Urothelium cell line (cell line): ENCODE measurements at places on chromosomes 1 and 21.

DNA sequence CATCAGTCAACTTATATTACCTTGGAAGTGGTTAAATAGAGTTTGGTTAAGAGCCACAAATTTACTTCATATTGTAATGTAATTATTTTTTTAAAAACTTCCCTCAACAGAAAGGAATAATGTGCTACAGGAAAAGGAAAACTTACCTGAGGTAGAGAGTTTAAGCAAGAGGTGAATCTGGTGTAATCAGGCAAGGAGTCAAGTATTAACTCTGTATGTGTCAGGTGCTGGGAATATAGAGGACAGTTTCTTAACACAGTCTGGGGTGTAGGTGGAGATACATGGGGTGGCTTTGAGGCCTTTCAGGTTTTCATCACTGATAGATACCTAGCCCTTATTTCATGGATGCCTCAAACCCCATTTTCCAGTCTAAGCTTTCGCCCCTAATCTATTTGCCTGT is 25.9 kb upstream of the MYOCOS start:
- no peak for DNase-seq

DNA sequence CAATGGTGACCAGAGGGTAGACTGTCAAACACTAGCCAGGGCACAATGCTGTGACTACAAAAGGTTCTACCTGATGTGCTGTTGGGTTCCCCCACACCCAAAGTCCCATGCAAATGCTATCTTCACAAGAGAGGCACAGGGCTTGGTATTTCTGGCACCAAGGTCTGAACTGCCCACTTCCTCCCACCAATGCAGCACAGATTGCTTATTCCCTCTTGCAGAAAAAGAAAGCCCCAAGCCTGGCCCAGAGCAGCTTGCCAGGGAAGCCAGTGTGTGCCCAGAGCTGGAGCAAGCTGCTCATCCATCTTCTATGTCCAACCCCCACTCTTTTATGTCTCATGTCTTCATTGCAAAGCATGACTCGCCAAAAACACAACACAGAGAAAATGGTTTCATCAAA is 149.4 kb upstream of the CAMK1G start:
- DNase-seq = no peak

DNA sequence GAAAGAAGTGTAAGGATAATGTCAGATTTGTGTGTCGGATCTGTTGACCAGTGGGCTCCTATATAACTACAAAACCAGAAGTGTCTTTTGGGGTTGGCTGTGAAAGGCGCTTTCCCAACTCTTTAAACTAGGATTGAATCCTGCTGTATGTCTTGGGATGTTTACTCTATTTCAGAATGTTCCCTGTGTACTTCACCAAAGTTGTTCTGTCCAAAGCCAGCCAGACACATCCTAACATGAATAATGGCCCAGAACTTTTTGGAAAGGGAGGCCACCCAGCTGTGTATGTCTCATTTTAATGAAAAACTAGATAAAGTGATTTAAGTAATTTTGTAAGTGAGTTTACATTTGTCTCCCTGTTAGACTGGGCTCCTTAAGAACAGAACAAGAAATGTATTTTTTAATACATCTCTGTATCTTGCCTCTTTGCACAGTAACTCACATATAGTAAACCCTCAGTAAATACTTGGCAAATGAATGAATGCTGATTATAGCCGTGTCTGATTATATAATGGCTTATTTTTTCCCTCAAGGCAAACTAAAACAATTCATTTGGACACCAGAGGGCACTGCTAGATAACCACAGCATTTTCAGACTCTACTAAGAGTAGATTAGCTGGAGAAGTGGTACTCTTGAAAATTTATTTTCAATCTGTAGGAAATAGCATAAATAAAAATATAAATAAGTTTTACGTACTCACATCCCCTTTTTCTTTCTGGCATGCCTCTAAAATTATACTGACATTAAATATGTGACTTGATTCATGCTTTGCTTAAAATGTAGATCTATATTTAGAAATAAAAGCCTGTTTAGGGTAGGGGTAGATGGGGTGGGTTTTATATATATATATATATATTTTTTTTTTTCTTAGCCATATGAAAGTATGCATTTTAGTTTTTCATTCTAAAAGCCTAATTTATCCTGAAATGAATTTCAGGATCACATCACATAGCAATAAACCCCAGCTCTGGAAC is 23.8 kb downstream of the TSEN15 start:
- peak; percentile 35 for DNase-seq

DNA sequence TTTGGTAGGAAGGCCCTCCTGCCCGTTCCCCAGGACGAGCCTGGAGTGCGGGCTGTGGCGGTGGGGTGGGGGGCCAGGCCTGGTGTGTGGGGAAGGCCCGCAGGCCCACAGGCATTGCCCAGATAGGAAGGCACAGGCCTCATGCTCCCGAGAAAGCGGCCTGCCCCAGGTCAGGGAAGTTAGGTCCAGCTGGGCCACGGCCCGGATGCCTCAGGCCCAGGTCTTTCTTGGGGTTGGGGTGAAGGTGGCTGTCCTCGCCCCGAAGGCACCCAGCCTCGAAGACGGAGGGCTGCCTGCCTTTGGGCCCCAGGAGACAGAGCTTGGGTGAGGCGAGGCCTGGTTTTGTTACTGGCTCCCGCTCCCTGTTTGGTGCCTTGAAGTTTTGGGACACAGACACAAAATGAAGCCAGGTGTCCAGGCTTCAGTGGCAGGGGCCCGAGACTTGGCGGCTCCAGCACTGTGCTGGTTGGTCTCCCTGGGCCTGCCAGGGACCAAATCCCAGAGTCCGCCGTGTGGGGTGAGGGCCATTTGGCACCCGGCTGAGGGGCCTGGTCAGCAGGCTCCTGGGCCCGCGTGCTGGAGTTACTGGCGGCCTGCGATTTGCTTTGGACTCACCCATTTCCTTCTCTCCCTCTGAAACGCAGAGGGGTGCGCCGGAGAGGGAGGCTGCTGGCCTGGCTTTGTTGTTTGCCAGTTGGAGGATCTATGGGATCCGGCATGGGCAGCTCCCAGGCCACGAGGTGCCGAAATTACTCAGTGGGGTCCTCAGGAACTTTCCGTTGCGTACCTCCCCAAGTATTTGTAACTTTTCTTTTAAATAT is 2.0 kb downstream of the SKI start:
- no peak for DNase-seq

DNA sequence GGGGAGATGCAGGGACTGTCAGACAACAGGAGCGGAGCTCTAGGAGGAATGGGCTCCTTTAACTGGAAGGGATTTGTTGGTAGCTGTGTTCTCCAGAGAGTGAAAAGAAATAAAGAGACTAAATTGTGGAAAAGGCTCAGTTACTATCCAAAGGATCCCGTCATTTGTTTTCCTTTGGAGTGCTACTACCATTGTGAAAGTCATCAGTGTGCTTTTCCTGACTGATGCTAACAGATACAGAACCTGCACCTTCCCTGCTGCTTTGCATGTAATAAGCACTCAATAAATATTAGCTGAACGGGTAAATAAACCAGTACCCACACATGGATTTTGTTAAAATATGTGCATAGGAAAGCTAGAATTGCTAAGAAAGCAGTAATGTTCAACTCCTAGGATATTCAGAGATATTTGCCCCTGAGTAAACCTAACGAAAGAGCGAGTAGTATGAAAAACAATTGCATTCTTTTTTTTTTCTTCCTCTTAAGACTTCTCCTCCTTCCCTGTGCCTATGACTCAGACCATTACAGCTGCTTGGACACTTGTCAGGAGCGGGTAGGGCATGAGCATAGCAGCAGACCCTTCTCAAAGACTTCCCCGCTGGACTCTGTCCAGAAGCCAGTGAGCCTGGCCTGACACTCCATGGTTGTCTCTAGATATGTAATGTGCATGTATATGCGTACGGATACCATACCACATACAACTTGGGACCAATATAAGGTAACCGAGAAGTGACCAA is 41.7 kb downstream of the PTGFRN start:
- DNase-seq = no peak

DNA sequence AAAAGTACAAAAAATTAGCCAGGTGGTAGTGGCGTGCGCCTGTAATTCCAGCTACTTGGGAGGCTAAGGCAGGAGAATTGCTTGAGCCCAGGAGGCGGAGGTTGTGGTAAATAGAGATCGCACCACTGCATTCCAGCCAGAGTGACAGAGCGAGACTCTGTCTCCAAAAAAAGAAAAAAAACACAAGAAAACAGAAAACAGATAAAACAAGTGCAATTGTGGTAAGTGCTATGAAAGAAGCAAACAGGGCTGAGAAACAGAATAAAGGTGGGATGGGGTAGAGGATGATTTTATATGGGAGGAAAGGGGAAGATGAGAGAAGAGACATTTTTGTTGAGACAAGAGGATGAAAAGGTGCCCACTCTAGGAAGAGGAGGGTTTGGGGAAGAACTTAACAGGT is 5.0 kb upstream of the SOX13 start:
- no peak for DNase-seq

- no peak for DNase-seq
These were observed 177.7 kb downstream of the VAV3 start for GRCh38 chr1:107787299-107787698.

DNA sequence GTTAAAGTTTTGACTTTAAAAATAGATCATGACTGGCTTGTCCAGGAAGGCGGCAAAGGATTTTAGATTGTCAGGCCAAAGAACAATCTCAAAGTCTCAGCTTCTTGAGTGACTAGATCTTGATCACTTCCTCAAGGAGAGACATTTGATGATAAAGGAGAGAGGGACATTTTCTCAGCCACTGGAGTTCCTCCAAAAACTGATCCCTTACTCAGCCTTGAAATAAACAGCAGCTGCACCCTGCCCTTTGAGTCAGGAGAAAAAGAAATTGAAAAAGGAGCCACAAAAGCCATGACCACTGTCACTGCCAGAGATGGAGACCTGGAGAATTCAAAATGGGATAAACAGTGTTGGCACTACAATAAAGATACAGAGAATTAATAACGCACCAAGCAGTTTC is 288.4 kb upstream of the PRMT6 start:
- DNase-seq = no peak

GRCh38 chr1:236619398-236619797 is 15.1 kb upstream of the HEATR1 start:
- DNase-seq = no peak

DNA sequence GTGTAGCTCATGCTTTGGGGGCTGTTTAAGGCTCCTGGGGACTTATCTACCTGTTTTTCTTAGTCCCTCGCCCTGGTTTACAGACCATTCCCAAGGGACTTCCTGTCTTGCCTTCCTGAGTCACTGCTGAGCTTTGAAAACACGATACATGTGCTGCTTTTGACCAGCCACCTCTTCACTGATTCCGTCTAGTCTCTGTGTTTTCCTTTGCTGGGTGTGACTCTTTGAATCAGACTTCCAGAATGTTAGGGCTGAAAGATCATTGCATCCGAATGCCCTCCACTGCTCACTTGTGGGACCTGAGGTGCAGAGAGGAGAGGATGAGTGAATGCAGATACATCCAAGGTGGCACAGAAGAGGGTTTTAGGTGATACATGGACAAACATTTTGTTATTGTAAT is 35.4 kb upstream of the CITED4 start:
- DNase-seq = peak; percentile 41

DNA sequence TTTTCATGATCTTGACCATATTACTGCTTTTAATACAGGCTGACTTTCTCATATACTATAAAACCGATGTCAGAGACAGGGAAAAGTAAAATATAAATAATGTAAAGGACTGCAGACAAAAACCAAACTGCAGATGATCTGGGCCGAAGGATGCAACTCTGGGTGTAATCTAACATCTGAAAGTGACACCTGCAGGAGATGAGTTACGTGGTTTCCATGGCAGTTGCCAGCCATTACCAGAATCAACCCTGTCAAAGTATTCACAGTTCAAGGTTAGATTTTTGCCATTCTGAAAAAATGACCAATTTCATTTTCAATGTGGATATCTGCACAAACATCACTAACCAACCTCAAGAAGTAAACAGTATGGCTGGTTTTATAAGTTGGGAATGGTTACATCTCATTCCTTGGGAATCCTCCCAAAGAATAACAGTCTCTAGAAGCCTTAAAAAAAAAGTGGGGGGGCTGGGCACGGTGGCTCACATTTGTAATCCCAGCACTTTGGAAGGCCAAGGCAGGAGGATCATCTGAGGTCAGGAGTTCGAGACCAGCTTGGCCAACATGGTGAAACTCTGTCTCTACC is 27.7 kb downstream of the DNAJC11 start:
- DNase-seq = no peak

DNA sequence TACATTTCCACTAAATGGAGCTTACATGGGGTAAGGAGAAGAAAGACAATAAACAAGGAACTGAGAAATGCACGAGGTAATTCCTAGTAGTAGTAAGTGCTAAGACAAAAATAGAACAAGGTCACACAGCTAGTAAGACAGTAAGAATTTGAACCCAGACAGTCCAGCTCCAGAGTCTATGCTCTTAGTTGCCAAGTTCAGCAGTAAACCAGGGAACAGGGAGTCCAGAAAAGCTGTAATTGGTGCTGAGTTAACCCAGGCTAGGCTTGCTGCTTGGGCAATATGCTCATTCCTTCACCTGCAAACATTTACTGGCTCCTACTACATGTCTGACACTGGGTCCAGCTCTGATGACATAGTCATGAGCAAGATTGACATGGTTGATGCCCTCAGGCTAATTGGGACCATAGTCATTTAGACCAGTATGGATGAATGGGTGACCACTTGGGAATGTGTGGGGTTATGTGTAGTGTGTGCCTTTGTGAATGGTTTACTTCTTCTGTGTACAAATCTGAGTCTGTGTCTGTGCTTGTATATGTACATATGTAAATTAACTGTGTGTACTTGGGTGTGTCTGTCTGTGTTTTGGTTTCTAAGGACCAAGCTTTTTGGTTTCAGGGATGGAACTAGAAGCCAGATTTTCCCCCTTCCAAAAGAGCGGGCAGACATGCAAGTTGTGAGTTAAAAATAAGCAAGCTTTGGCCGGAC is 2.0 kb downstream of the GPX7 start:
- DNase-seq = no peak

- DNase-seq = no peak
These were observed 1.2 kb upstream of the SEMA6C start for GRCh38 chr1:151147665-151148064.

- no peak for DNase-seq
These were observed 2.2 kb downstream of the RALGPS2 start for GRCh38 chr1:178727014-178727895.
